ENCODE measurements at places on chromosomes 7 and 10.

DNA sequence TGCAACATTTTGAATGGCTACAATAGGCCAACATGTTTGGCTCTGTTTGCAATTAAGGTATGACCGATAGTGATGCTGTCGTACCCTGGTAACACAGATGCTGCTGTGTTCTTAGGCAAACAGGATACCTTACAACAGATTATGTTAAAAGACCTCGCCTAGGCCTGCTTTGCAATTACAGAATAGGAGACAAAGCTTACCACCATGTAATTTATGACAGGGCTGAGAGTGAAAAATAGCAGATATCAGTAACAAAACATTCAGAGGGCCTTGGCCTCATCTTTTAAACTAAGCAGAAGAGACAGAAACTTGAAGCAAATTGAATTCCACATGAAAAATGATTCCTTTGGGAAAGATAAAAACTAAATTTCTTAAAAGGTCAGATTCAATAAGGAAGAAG lies 29.4 kb upstream of the ABLIM1 start:
- no peak for DNase-seq

DNA sequence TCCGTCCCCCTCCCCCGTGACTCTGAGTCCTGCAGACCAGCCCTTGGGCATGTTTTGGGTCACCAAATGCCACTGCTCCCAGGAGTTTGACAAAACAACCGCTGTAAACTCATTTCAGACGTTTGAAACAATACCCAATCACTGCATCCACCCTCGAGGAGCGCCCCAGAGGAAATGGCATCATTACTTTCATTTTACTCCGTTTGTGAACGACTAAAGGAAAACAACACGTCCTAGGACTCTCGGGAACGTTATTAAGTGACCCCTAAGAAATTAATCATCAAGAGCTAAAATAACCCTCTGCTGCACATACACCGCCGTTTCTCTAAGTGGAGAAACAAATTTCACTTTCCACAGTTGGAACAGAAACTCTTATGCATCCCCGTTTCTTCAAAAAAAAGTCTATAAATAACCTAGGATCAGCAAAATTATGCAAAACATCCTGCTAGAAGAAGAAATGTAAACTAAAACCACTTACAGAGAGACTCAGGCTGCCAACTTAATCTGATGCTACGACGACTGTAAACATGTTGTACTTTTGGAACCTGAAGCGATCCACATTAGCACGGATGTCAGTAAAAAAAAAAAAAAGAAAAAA lies 109.9 kb upstream of the EFCAB10 start:
- no peak for DNase-seq

- no peak for DNase-seq
Measured at GRCh38 chr7:70786076-70786475, 345.9 kb upstream of the GALNT17 start.

DNA sequence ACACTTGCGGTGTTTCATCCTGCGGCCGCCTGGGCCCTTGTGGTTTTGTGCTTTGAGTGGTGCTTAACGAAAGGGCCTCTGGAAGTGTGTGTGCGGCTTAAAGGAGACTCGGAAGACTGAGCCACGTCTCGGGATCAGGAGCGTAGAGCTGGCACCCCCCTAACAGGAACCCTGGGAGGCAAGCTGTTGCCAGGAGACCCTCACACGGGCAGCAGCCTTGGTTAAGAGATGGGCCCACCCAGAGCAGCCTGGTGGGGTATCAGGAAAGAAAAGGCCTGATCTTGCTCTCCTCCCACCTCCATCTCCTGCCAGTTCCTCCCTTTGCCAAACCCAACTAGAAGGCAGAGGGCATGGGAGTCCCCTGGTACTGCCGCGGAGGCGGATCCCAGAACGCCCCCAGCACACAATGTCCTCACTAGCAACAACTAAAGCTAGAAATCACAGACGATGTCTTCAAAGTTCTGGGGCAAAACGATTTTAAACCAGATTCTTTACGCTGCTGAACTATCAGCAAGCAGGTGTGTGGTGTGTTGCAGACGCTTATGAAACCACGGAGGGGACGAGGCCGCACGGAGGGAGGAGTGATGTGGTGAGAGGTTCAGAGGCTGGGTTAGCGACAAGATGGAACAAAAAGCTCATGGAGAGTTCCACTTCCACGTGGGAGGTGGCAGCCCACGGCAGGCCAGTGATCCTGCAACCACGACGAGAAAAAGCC lies 67.0 kb upstream of the INPP5A start:
- no peak for DNase-seq

- no peak for DNase-seq
Measured at GRCh38 chr7:142785841-142786250, 15.1 kb downstream of the PRSS2 start.

GRCh38 chr7:143388491-143389101 lies 7.5 kb downstream of the ZYX start:
- DNase-seq = no peak

DNA sequence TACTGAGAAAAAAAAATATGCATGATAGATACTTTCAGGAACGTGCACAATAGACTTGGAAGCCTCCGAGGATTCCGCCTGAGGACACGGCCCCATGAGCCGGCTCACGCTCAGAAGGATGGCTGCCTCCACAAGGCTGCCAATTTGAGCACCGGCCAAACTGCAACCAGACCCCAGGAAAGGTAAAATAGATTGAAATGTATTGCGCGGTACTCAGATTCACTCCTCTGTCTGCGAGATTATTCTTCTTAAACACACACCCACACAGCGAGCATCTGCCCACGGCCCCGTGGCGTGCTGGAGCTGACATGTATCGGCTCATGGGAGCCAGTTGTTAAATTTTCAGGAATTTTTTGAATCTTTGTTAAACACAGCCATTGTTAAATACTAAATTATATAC lies 653.2 kb upstream of the MKI67 start:
- DNase-seq = peak; percentile 29

DNA sequence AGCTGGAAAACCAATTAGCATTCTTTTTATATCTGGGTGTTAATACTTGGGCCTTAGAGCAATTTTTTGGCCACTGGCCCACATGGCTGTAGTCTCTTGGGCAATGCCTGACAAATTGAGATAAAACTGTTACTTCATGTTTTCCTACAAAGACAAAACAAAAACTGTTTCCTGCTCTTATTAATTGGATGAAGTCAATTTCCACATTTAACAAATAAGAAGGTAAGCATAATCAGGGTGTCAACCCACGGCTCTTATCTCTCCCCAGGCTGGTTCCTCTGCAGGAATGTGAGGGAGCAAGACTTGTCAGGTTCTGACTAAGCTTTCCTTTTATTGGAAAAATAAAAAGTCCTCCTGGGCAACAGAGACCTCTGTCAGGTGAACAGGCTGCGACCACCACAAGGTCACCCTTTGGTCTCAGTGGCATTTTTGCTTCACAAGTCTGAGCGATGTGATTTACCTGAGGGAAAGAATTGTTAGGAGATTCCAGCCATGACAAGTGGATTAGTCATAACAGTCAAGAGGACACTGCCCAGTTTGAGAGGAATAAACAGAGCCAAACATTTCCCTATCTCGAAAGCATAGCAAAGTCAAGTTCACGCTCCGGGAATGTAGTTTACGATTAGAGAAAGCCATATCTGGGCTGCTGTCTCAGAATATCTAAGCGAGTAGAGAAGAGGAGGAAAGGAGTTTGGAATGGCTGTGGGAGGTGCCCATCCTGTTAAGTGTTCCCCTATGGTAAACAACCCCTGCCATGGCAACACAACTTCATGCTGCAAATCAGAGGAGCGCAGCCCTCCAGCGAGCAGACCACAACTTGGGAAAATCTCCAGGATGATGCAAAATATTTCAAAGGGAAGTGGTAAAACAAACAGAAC lies 144.4 kb downstream of the TES start:
- DNase-seq = no peak

GRCh38 chr10:19651549-19651948 lies 164.7 kb upstream of the PLXDC2 start:
- DNase-seq = no peak

DNA sequence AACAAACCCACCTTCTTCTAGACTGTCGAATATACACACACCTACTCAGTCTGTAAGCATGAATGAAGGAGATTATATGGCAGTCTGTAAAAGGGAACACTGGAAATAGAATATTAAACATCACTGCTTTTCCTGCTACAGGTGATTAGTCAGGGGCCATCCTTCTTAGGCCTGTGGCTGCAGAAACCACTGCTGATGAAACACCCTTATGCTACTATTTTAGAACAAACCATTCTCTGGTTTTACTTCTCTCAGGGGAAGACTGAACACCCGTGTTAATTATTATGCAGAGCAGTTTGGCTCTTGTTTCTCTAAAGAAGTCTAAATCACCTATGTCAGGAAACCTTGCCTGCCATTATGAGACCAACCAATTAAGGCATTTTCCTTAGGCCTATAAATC lies 351.1 kb upstream of the KLF6 start:
- no peak for DNase-seq

DNA sequence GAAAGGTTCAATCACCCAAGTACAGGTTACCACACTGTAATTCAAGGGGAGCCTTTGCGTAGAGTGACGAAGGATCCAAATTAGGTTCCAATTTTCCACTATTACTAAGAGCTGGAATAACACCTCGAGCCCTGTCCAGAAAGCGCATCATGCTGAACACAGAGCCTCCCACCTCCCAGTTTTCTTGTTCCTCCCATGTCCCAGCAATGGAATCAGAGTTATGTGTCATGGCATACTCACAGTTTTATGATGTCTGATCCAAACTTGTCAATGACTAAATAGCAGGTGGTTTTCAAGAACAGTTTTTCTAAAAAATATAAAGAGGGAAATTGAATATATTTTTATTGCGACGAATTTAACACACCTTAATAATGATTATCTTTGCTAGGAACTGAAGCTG lies 50.6 kb downstream of the AOAH start:
- DNase-seq = no peak

- no peak for DNase-seq
Measured at GRCh38 chr10:111023060-111023459, 53.8 kb upstream of the ADRA2A start.

DNA sequence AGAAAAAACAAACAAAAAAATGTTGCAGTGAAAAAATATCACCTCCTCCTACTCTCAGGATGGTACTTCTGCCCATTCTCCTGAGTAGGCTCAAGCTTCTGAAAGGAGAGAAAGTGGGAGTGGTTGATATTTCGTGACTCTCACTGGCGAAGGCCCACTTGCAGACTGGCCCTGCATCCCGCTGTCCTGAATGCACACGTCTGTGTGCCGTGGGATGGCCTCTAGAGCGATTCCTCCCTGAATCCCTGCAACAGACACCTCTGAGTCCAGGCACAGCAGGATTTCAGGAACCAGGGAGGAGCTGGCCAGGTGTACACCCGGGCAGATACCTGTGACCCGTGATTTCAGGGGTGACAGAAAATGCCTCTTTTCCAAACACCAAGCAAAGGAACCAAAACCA lies 319.2 kb downstream of the DPP6 start:
- DNase-seq = no peak

DNA sequence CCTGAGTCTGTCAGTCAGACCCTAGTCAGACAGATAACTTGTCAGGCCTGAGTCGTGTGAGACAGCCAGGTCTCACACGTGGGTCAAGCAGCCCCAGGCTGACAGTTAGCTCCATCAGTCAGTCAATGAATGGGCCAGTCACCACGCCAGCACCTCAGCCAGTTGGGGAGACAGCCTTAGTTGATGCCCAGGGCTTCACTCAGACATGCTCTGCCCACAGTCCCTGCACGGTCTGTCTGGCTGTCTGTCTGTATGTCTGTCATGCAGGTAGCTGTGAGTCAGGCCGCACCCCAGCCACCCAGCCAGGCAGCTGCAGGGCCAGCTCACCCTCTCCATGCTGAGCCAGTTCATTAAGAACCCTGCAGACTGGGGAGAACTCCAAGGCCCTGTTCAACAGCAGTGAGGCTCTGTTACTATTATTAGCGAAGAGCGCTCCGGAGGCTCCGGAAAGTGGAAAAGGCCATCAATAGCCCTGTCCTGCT lies 141.1 kb upstream of the PCBD1 start:
- DNase-seq = no peak

DNA sequence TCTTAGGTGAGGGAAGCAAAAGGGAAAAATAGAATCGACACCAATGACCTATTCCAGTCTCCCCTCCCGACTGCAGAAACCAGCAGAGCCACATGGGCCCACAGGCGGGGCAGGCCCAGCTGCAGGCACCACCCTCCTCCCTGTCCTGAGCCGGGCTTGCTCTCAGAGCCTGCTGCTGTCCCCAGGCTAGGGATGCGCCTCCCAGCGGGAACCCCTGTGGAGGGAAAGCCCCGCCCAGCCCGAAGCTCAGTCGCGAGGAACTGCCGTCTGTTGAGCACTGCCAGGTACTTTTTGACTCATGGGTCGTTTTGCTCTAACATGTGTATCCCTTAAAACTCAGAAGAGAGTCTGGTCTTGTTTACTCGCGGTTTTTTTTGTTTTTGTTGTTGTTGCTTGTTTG lies 124.5 kb upstream of the RET start:
- no peak for DNase-seq

DNA sequence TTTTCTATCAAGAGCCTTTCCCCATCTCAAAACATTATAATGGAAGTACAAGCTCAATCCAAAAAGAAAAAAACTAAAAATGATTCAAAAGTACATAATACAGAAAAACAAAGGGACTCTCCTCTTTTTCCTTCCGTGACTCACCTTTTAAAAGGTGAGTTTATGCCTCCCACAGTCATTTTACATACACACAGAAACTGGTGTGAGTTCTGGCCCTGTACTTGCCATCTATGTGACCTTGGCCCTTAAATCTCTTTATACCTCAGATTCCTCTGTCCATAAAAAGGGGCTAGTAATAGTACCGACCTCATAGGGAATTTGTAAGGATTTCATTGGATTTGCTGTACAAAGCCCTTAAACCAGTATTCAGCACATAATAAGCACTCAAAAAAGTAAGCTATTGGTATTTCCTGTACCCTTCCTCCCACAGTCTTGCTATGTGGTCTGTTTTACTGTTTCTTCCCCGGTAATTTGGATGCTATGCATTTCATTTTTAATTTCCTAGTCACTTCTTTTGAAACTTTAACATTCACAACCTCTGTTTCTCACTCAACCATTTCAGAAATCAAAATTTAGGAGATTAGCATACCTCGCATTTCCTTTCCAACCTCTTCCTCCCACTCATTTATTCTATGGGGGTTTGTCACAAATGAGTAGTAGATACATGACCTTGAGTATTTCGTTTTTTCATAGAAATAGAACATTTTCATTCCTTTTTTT lies 39.0 kb downstream of the STK17A start:
- no peak for DNase-seq

DNA sequence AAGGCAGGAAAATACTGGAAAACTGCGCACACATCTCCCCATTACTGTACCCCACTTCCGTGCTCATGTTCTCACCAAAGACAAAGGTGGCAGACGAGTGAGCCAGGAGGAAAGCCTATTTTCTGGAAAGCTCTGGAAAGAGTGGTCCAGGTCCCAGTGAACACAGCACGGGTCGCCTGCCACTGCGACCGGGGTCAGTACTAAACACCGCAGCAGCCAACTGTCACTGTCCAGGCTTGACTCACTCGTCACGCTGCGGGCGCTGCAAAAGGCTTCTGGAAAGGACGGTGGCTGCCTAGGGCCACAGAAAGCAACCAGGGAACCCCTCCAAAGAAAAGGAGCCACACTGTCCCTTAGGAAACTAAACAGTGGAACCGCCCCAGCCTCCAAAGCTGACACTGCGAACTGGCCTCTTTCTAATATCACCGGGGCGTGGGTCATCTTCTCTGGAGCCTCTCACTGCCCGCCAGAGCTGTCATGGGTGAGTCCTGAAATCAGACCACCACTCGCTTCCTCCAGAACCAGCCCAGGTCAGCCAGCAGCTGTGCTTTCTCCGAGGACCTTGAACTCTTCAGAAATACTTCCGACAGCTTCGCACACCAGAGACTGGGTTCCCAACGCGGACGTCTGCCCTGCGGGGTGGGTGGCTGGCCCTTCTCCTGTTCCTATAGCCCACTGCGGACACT lies 4.0 kb downstream of the RADIL start:
- no peak for DNase-seq

All from head of caudate nucleus (tissue), 42 donors.